ENCODE measurements at places on chromosomes 7 and 10.

GRCh38 chr10:127874671-127875448, 17.9 kb downstream of the CLRN3 start:
- DNase-seq: no peak

- no peak for DNase-seq
These were observed 39.8 kb upstream of the C10orf67 start for GRCh38 chr10:23384364-23384763.

DNA sequence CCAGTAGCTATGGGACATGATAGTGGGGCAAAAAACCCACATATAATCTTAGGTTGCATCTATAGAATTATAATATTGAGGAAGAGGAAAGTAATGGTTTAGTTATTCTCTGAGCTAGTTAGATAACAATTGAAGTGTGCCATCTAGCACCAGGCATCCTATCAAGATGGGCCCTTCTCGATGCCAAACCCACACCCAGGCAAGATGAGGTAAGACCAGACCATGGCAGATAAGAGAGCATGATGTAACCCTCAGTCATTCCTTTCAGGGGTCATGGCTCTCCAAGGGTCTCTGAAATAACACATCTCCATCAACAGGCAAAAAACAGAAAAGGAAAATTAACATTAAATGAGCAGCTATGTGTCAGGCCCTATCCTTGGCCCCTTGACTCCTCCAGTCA, 128.7 kb downstream of the SH3PXD2A start:
- DNase-seq: no peak

DNA sequence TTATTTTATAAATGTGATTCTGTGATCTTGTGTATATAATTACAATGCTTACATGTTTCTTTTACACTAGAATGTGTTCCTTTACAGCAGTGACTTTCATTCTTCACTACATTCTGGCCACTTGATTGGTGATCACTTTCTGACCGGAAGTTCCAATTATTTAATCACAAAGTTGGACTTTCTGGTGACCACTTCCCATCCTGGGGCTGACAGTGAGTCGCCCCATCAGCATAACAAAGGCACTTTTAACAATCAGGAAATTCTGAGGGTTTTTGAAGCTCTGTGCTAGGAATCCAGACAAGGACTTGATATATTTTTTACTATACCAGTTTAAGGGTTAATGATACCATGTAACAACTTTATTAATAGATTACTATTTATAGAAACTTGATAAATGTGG, 282.3 kb upstream of the KAT6B start:
- DNase-seq: no peak

GRCh38 chr7:71235253-71235652, 103.3 kb downstream of the GALNT17 start:
- no peak for DNase-seq

DNA sequence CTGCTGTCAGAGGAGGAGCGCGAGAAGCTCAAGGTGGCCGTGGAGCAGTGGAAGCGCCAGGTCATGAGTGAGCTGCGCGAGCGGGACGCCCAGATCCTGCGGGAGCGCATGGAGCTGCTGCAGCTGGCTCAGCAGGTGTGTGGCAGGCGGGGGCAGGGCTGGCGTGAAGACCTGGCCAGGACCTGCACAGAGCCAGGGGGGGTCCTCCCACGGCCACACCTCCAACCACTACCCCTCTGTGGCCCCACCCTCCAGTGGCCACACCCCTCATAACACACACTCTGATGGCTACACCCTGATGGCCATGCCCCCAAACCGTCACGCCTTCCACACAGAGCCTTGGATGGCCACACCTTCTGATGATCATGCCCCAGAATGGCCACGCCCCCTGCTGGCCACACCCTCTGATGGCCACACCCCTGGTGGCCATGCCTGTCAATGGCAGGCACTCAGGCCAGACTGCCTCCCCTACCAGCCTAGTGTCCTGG, 23.4 kb upstream of the DPYSL4 start:
- no peak for DNase-seq

DNA sequence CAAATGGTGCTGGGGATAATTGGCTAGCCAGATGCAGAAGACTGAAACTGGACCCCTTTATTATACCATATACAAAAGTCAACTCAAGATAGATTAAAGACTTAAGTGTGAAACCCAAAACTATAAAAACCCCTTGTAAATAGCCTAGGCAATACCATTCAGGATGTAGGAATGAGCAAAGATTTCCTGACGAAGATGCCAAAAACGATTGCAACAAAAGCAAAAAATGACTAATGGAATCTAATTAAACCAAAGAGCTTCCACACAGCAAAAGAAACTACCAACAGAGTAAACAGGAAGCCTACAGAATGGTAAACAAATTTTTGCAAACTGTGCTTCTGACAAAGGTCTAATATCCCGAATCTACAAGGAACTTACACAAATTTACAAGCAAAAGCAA, 30.9 kb upstream of the PLXDC2 start:
- DNase-seq: no peak

DNA sequence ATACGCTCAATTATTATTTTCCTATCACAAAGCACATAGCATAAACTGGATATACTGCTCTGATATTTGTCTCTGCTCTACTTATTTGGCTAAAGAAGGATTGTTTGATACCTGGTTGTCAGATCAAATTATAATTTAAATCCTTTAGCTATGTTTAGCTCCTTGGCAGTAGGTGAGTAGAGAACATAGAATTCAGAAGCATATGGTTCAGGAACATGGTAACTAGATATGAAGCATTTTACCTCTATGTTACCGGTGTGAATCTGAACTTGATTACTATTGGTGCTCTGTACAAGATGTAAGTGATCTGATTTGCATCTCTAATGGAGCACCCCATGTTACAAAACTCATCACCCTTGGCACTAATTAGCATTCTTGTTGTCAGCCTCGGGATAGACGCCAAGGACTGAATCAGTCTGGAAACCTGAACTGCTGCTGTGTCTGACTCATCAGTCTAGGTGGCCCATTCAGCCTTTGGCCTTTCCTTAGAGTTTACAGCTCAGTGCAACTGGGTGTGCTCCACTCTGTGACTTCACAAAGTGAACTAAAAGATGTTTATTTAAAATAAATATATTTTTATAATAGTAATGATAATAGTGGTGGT, 12.3 kb upstream of the MYPN start:
- no peak for DNase-seq

GRCh38 chr10:30186371-30186875, 127.0 kb upstream of the JCAD start:
- no peak for DNase-seq

- DNase-seq: no peak
These were observed 122.0 kb upstream of the HABP2 start for GRCh38 chr10:113430634-113431397.

- no peak for DNase-seq
These were observed 135.3 kb upstream of the COBL start for GRCh38 chr7:51451751-51452476.

- no peak for DNase-seq
These were observed 169.6 kb downstream of the ZNF365 start for GRCh38 chr10:62543571-62544355.

DNA sequence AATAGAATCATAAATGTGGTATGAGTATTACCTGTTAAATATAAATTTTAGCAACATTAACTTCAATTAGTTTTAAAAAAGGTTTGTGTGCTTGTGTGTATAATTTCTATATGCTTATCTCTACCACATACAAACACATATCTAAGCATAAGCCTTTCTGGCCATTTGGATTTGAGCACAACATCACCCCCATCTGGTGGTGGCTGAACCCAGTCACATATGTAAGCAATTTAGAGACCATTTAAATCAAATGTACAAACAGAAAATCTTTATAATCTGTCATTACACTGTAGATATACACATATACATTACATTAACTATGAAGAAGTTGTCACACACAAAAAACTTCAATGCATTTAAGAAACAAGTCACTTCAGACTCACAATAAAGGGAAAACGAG, 31.7 kb downstream of the GPR22 start:
- DNase-seq: no peak

- no peak for DNase-seq
These were observed 28.5 kb upstream of the CSGALNACT2 start for GRCh38 chr10:43109671-43110249.

GRCh38 chr10:89651916-89652573, 7.0 kb upstream of the PANK1 start:
- DNase-seq: no peak

- DNase-seq: no peak
These were observed 420.5 kb upstream of the GALNT17 start for GRCh38 chr7:70711452-70711851.

DNA sequence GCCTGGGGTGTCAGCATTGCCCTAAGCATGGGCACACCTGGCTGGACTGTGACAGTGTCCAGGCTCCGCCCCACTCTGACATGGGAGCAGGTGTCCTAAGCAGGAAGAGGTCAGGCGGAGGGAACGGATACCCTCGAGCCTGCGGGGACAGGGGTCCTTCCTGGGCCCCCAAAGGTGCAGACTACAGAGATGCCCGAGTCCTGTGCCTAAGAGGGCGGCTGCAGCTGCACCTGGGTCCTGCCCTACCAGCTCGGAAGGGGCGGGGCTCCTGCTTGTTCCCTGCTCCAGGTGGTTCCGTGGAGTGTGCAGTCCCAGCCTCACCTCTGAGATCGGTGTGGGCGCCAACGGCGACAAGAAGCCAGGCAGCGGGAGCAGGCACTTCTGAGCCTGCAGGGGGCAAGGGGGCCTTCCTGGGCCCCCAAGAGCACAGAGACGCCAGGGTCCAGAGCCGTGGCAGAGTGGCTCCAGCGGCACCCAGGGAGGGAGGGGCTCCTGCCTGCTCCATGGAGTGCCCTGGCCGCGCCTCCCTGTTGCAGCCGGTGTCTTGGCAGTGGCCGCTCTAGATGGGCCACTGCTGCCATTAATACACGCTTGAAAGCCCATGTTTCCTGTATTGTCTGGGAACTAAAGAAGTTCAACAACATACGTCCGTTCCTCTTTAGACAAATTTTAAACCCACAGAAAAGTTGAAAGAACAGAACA, 64.5 kb upstream of the CACNA2D1 start:
- no peak for DNase-seq

- DNase-seq: no peak
These were observed 28.1 kb upstream of the CREB3L2 start for GRCh38 chr7:138029941-138030340.

DNA sequence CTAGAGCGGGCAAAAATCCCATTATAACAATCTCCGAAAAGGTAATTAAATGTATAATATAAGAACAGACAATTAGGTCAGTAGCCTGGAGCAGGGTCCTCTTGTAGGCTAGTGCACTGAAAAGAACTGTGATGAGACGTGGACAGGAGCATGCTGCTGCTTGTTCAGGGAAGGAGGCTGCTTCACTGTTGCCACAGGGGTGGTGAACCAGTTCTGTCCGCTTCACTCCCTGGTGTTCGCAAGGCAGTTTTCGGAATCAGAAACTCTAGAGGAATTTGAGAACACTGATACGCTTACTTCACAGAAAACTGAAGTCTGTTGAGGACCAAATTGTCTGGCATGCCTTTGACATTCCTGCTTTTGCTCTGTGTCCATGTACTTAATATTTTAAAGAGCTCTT, 17.4 kb downstream of the ZNRF2 start:
- no peak for DNase-seq

- no peak for DNase-seq
These were observed 622.5 kb downstream of the TYW1 start for GRCh38 chr7:67619175-67619574.

GRCh38 chr7:94888551-94888950, 18.8 kb upstream of the PPP1R9A start:
- no peak for DNase-seq

- DNase-seq: no peak
These were observed 140.1 kb downstream of the GFRA1 start for GRCh38 chr10:116132780-116133399.

- no peak for DNase-seq
These were observed 8.6 kb downstream of the CRYGN start for GRCh38 chr7:151431281-151431767.

- no peak for DNase-seq
These were observed 26.2 kb upstream of the EXOC6 start for GRCh38 chr10:92822060-92822634.

GRCh38 chr7:519484-520390, at the start of gene PDGFA:
Gene PDGFA (minus strand): TSS chr7:519846. CDS start chr7:519001, 845 bp downstream.
- no peak for DNase-seq

DNA sequence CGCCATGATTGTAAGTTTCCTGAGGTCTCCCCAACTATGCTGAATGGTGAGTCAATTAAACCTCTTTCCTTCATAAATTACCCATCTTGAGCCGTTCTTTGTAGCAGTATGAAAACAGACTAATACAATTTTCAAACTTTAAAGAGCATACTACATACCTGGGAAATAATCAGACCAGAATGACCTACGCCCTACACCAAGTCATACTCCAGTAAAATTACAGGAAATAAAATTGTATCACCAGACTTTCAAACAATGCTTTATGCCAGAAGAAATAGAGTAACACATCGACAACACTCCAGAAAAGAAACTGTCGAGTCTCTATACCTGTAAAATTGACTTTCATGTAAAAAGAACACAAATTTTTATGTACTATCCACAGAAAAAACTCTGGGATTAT, 18.7 kb downstream of the RSU1 start:
- no peak for DNase-seq

DNA sequence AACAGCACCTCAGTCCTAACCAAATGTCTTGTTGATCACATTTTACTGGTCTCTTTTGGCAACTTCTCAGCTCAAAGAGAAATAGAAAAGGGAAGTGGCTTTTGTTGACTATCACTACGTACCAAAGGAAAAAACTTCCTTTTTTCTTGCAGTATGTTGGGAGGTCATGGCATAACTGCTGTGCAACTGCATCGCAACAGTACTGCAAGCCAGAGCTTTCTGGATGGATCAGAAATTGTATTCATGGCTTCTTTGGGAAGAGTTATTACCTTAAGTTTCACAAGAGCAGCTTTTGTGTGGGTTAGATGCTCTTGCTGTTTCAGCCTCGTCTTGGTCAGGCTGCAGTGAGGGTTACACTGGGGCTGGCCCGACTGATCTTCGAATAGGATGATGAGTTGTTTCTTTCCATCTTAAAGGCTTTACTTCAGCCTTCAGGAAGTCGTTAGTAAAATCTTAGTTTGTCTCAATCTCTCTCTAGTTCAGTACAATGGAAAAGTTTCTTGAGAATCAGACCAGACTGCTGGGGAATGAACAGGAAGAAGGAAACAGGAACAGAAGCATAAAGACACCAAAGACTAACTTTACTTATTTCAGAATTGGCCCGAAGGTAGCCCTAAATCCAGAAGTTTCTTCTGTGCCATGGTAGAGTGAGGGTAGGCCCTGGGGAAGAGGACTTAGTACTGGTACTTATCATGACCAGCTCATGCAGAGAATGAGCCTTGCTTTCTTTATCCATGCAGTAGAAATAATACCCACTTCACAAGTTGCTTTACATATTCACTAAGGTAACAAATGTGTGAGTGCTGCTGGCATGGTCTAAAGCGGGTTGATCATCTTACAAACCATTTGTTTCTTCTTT, 153.6 kb downstream of the CELF2 start:
- DNase-seq: no peak

GRCh38 chr7:123131140-123131539, 68.6 kb downstream of the SLC13A1 start:
- no peak for DNase-seq

DNA sequence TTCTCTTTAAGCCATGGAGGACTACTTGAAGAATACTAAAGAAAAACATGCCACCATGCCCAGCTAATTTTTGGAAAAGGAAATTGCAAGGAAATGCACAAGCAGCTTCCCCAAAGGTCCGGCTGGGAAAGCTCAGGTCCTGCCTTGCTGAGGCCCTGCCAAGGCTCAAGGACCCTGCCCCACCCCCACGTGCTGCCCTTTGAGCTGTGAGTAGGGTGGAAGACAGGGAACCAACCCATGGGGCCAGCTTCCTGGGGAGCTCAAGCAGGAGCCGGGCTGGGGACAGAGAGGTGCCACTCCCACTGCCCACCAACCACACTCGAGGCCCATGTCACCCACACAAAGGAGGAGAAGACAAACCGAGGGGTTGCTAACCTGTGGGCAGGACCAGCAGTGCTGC, 78.2 kb downstream of the SLIT1 start:
- DNase-seq: no peak

Measured in left renal cortex interstitium (tissue), 4 donors.